ENCODE measurements at places on chromosomes 3 and 15.

DNA sequence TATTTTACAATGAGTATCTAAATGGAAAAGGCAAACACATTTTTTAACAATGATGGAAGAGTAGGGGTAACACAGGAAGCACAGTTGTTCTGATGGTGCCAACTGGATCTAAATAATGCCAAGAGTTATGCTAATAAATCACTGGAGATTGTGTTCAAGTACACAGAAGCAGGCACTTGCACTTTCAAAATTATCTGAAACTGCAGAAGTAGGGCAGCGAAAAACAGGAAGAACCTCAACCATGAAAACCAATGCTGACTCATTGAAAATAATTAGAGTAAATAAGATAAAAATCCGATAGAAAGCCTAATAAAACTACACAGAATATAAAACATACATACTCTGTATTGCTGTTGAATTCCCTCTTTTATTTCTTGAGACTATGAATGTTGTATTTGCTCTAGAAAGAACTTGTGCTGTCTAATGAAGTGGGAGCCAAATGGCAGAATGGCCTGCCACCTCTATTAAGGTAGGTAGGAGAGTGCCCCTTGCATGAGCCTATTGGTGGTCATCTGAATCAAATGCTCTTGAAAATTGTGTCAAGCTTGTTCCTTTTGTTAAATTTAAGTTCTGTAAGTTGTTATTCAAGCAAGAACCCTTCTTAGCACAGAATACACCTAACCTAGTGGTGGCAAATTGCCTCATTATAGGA is 93.7 kb downstream of the ABI3BP start:
- DNase-seq: no peak

GRCh38 chr3:156731813-156732212 is 57.4 kb downstream of the TIPARP start:
- DNase-seq: no peak

GRCh38 chr15:63188926-63189871 is at the start of gene RAB8B:
RAB8B (plus strand) TSS chr15:63189606; CDS start chr15:63189625, 19 bp downstream.
- DNase-seq: peak; percentile 96

- DNase-seq: peak; percentile 29
These were observed 9.5 kb downstream of the COPS2 start for GRCh38 chr15:49145651-49146609.

GRCh38 chr15:88792342-88793282 is 10.6 kb upstream of the ACAN start:
- DNase-seq: no peak

GRCh38 chr15:50365971-50366370 is 11.0 kb upstream of the GABPB1 start:
- no peak for DNase-seq

Measured in muscle of arm (tissue), 14 donors.